ENCODE measurements at places on chromosomes 2 and 18.

- peak; percentile 61 for DNase-seq
Observed at GRCh38 chr2:98801921-98802321, 71.0 kb upstream of the MGAT4A start.

- DNase-seq, result no peak
Observed at GRCh38 chr2:144376926-144377325, 143.0 kb downstream of the ZEB2 start.

DNA sequence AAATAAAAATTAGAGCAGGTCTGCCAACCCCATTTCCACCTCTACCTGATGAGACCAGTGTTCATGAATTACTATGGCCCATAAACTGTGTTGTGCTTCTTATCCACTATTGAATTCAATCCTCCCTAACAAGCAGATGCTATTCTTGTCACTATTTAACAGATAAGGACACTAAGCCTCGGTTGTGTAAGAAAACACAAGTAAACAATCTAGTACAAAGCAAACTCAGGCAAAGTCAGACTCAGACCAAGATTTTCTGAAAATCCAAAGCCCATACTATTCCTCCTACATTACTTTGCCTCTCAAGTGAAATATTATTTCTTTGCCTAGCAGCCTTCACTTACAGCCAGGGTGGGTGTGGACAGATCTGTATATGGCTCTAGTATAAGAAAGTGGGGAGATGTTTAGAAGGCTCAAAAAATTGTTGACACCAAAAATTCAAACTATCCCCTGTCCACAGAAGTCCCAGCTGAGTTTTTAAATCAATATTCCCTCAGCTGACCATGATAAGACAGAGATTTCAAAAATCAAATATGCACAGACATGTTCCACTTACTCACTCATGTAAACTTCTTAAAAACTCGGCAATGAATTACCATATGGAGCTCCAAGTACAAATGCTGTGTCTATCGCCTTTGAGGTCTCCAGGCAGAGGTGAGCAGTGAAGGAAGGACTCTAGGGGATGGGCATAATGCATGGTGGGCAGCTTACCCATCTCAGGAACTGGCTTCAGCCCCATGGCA, 16.0 kb upstream of the TTR start:
- DNase-seq, result no peak

- DNase-seq, result no peak
Observed at GRCh38 chr2:98483257-98483861, 38.7 kb downstream of the INPP4A start.

DNA sequence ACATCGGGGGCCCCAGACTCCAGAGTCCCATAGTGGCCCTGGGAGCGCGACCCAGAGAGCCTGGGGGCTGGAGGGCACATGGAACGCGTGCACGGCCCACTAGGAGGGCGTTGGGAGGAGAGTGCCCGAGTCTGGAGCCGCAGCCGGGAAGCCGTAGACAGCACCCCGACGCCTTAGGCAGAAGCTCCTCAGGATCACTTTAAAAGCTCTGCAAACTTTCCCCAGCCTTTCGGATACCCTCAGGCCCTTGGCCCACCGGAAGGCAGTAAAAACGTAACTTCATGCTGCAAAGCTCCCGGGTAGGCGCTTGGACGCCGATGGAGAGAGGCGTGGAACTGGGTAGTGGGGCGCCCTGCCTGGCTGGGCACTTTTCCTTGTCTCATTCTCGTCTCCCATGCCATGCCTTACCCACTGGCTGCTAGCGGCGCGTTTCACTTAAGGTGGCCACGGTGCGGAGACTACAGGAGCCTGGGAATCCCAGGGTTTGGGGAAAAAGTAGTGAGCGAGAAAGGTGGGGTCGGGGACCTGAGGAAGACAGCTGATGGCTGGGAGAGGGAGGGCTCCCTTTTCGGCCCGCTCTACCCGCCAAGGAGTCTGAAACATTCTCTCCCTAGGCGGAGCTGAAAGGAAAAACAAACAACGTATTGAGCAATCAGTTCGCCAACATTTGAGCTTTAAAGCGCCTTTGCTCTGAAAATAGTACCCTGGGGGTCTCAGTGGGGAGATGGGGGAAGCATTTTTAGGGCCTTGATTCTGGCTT, 141.8 kb downstream of the MEIS1 start:
- no peak for DNase-seq

- no peak for DNase-seq
Observed at GRCh38 chr18:63637703-63638102, 6.4 kb downstream of the SERPINB4 start.

- peak; percentile 70 for DNase-seq
Observed at GRCh38 chr2:119389615-119390306, 23.0 kb downstream of the DBI start.

GRCh38 chr2:152762202-152762601, 43.8 kb downstream of the ARL6IP6 start:
- DNase-seq, result no peak

DNA sequence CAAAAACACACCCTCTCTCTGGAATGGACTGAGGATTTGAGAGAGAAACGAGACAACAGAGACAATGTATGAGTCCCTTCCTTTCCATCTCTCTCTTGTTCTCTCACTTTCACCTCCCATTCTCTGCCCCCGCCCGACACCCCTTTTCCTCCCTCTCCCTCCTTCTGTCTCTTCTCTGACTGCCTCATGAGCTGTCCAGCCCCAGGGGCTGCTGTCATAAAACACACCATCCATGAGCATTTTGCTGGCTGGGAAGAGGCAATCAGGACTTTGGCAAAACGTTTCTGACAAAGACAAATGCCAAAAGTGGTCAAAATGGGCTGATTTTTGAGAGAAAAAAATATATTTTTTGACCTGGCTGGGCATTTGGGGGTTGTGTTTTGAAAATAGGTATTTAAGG, 377.2 kb downstream of the EN1 start:
- DNase-seq, result no peak

Measured in NB4 (cell line).